ENCODE measurements at places on chromosomes 2 and 18.

DNA sequence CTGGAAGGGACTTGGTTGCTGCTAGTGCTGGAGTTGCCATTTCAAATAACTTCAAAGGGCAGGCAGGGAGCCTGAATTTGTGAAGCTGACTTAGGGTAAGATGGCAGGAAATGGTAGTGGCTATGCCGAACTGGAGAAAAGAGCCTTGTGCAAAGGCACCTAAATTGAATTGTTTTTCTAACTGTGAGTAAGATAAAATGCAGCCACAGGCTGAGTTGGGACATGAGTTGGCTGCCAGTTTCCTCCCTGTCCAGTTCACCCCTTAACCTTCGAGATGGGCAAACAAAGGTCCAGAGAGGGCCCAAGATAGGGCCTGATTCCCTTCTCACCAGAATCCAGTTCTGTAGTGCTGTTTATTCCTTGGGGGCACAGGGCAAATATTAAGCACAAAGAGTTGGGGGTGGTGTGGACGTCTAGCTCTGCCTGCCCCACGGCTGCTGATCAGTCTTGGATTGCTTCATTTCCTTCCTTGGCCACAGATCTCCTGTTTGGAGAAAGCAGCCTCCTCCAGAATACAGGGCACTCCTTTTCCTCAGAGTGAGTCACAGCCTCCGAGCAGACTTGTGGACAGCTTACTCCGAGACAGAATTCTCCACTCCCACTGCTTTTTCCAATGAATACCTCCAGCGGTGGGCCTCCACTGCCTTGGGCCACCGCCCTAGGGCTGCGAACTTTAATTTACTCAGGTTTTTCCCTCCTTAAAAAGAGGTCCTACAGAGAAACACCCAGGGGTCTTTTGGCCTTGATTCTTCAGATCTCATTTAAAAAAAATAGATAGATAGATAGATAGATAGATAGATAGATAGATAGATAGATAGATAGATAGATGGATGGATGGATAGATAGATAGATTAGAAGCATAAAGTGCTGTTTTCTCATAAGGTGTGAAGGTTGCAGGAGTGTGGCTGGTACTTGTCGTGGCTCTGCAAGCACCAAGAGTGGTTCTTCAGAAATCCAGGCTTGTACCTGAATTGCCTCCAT, 18.4 kb upstream of the SLC20A1 start:
- peak overlapping the region; percentile 71 for H3K27ac ChIP-seq
- no peaks in the 10 kb centered on the region for H3K36me3 ChIP-seq
- peaks cover 46% of the 10 kb centered on the region for H3K4me1 ChIP-seq
- no peak for DNase-seq
- H3K27me3 ChIP-seq: no peaks in the 10 kb centered on the region
- peak overlapping the region; percentile 32 for H3K4me3 ChIP-seq

DNA sequence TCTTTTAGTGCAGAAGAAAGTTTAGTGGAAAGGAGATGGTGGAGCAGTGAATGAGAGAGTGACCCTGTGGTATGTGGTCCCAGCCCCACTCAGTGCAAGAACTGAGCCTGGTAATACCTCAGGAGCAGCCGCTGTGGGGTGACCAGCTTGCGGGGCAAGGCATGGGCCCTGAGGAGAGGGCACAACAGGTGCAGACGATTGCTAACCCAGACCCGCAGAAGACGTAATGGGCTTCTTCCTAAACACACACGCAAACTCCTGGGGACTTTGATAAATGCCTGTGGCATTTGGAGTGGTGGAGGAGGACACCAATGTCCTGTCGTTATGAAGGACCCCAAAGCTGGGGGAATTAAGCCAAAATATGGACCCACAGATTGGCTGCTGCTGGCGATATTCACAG, 78.7 kb downstream of the GFPT1 start:
- peak overlapping the region; percentile 87 for H3K27ac ChIP-seq
- no peaks in the 10 kb centered on the region for H3K36me3 ChIP-seq
- H3K4me1 ChIP-seq: peaks cover 34% of the 10 kb centered on the region
- DNase-seq: no peak
- H3K27me3 ChIP-seq: no peaks in the 10 kb centered on the region
- no peak overlapping the region for H3K4me3 ChIP-seq

GRCh38 chr18:23106575-23106974, 28.7 kb upstream of the CABLES1 start:
- no peaks in the 10 kb centered on the region for H3K27me3 ChIP-seq
- DNase-seq: no peak
- H3K4me1 ChIP-seq: no peaks in the 10 kb centered on the region
- H3K4me3 ChIP-seq: no peak overlapping the region

DNA sequence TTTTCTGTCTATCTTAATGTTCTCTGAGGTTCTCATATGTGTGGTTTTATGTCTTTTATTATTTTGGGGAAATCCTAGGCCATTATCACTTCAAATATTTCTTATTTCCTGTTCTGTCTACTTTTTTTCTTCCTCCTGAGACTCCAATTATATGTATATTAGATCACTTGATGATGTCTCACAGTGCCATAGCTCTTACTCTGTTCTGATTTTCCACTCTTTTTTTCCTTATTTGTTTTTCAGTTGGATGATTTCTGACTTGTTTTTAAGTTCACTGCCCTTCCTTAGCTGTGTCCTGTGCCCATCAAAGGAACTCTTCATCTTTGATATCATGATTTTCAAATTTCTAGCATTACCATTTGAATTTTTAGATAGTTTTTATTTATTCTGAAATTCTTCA, 24.1 kb downstream of the FAM228B start:
- H3K4me1 ChIP-seq: no peaks in the 10 kb centered on the region
- no peaks in the 10 kb centered on the region for H3K27me3 ChIP-seq
- no peak for DNase-seq
- H3K27ac ChIP-seq: no peak overlapping the region
- no peaks in the 10 kb centered on the region for H3K36me3 ChIP-seq

DNA sequence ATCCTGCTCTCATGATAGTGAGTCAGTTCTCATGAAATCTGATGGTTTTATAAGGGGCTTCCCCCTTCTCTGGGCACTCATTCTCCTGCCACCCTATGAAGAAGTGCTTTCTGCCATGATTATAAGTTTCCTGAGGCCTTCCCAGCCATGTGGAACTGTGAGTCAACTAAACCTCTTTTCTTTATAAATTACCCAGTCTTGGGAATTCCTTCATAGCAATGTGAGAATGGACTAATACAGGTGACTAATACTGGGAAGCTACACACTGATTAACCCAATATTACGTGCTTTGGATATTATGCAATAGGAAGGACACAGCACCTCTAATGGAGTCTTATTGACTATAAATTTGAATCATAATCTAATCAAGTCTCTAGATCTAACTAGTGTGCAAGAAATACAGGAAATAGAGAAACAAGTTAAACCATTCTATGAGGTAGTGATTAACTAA, 107.2 kb upstream of the ETAA1 start:
- H3K27ac ChIP-seq: peak overlapping the region; percentile 7
- no peaks in the 10 kb centered on the region for H3K4me1 ChIP-seq
- H3K27me3 ChIP-seq: no peaks in the 10 kb centered on the region
- DNase-seq: no peak
- H3K4me3 ChIP-seq: no peak overlapping the region

- H3K4me1 ChIP-seq: no peaks in the 10 kb centered on the region
- H3K27me3 ChIP-seq: no peaks in the 10 kb centered on the region
- no peak overlapping the region for H3K4me3 ChIP-seq
- DNase-seq: no peak
- peaks cover 10% of the 10 kb centered on the region for H3K36me3 ChIP-seq
- H3K27ac ChIP-seq: no peak overlapping the region
These were observed 55.1 kb downstream of the SP100 start for GRCh38 chr2:230471074-230471473.

- H3K36me3 ChIP-seq: no peaks in the 10 kb centered on the region
- no peak for DNase-seq
- H3K27me3 ChIP-seq: peaks cover 7% of the 10 kb centered on the region
- no peaks in the 10 kb centered on the region for H3K4me1 ChIP-seq
- H3K27ac ChIP-seq: no peak overlapping the region
- no peak overlapping the region for H3K4me3 ChIP-seq
These were observed 52.2 kb downstream of the TMX3 start for GRCh38 chr18:68662754-68663153.

DNA sequence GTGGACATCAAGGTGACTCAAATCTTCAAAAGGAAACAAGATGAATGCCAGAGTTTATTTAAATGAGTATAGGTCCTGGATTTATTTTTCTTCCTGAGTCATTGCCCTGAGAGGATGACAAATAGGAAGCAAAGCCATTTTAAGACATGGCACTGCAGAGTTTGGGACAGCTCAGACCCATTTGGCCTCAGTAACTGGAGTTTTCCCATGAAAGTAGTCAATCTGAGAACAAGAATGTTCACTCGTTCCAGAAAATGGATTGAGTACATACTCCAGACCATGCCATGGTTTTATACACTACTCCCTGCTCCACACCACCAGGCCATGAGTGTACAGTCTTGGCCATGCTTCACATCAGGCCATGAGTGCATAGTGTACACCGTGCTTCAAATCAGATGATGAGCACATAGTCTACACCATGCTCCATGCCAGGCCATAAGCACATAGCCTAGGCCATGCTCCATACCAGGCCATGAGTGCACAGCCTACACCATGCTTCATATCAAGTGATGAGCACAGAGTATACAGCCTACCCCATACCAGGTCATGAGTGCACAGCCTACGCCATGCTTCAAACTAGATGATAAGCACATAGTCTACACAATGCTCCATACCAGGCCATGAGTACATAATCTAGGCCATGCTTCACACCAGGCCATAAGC, 202.4 kb downstream of the FBXO15 start:
- H3K4me1 ChIP-seq: no peaks in the 10 kb centered on the region
- H3K4me3 ChIP-seq: no peak overlapping the region
- H3K27ac ChIP-seq: no peak overlapping the region
- DNase-seq: no peak

DNA sequence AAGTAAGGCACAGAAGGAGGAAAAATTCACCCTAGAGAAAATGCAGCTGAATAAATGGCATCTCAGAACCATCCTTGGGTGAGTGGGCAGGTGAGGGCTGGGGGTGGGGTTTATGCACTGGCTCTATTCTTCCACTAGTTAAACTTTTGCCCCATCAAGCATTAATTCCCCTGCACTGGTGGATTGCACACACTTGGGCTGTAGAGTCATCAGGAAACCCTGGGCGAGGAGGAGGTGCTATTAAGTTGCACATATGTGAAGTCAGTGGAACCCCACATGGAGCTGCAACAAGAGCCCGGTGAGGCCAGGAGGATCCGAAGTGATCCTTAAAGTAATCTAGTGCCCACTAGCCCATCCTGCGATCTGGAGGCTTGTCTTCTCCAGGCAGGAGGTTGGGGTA, 6.8 kb upstream of the DNAJB2 start:
- no peak for DNase-seq
- H3K4me3 ChIP-seq: no peak overlapping the region
- H3K27ac ChIP-seq: no peak overlapping the region
- H3K4me1 ChIP-seq: peaks cover 39% of the 10 kb centered on the region
- no peaks in the 10 kb centered on the region for H3K36me3 ChIP-seq
- H3K27me3 ChIP-seq: no peaks in the 10 kb centered on the region

DNA sequence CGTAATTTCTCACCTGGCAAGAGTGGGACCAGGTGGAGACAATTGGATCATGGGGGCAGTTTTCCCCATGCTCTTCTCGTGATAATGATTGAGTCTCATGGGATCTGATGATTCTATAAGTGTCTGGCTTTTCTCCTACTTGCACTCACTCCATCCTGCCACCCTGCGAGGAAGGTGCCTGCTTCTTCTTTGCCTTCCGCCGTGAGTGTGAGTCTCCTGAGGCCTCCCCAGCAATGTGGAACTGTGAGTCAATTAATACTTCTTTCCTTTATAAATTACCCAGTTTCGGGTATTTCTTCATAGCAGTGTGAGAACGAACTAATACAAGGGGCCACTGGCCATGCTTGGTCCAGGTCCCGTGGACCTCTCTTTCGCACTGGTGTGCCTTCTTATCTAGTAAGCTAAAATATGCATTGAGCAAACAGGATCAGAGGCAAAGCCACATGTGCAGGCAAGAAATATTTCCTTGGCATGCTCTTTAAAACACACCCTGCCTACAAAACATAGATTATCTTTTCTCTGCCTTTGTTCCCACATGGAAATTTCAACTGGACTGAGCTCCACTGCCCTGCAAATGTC, 821.1 kb downstream of the TRIB2 start:
- peak overlapping the region; percentile 16 for H3K27ac ChIP-seq
- H3K27me3 ChIP-seq: no peaks in the 10 kb centered on the region
- no peaks in the 10 kb centered on the region for H3K36me3 ChIP-seq
- H3K4me1 ChIP-seq: no peaks in the 10 kb centered on the region

DNA sequence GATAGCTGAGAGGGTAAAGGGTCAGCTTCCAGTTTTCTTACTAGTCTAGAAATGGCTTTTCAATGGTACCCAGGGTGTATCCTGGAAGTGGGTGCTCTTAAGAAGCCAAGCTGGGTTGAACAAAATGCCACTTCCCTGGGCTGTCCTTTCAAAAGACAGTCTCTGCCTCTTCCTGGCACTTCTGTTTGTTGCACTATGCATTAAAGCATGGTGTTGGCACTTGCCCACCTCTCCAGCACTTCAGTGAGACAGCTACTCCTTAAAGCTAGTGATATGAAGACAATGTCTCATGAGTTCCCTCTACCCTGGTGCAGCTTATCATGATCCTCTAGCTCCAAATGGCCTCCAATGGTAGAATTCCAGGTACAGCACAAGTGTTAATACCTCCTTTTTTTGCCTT, 74.3 kb upstream of the IGFBP5 start:
- H3K4me3 ChIP-seq: no peak overlapping the region
- DNase-seq: no peak
- H3K27me3 ChIP-seq: no peaks in the 10 kb centered on the region
- H3K4me1 ChIP-seq: peaks cover 10% of the 10 kb centered on the region
- H3K27ac ChIP-seq: no peak overlapping the region
- no peaks in the 10 kb centered on the region for H3K36me3 ChIP-seq

DNA sequence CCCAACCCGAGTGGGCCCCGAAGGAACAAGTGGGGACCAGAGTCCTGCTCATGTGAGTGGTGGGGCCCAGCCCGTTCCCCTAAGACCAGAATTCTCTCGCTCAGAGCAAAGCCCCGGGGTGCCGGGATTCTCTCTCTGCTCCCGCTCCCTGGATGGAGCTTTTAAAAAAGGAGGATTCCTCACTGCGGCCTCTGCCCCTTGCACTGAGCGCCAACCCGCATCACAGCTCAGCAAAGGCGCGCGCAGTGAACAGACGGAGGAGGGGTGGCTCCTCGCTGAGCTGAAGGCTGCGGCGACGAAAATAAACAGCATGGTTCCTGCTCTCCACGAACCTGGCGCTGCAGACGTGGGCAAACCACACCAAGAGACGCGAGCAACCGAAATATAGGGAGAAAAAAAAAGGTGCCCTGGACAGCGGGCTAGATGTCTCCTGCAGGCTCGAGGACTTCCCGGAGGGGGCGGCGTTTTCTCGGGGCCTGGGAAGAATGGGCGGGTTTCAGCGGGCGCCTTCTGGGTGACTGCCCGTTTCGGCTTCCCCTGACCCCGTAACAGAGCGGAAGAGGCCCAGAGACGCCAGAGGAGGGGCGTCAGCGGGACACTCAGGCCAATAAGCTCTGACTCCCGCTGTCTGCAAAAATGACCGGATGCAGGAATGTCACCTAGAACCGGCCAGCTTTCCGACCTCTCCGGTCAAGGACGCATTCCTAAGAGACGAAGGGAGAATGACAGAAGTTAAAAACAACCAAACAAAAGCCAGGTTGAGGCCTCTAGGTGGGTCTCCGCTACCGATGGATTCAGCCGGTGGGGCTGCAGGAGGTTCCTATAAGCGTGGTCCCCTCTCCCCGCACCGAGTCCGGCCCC, 819 bp upstream of the KLF11 start:
- peak overlapping the region; percentile 99 for H3K27ac ChIP-seq
- peak; percentile 23 for DNase-seq
- peaks cover under 1% of the 10 kb centered on the region for H3K36me3 ChIP-seq
- peaks cover 14% of the 10 kb centered on the region for H3K4me1 ChIP-seq
- H3K4me3 ChIP-seq: no peak overlapping the region

Data from esophagus squamous epithelium (tissue), 5 donors.